Sigmoid colon (tissue), 7 donors: ENCODE measurements at places on chromosomes 3 and 15. TPM values are rescaled to one million over a fixed set of nuclear protein-coding genes. Genes with fewer than 3 reads are reported as not detected.

DNA sequence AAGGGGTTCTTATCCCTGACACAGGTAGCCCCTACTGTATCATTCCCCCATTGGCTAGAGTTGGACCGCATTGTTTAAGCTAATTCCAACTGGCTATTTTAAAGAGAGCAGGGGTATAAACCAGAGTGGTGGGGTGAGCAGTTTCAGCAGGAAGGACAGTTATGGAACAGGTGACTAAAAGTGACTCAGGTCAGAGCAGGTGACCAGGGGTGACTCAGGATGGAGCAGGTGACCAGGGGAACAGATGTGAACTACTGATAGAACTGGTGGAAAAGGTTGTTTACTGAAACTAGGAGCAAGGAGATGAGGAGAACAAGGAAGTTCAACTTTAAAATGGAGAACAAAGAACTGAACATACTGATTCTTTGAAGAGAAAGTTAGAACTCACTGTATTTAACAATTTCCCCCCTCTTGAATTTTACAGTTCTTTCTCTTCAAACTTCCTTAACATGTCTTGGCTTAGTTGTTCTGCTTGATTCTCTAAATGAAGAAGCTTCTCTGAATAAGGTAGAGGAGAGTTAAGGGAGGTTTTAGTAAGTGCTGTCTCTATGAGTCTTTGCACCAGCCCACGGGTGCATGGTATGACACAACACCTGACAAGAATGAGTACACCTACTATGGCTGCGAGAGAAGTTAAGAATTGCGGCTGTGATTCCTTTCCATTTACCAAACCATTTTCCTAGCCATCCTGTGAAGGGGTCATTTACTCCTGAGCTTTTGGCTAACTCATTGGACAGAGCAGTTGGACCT is 83.4 kb upstream of the WNT7A start:
- H3K27me3 ChIP-seq: no peaks in the 10 kb centered on the region
- no peak overlapping the region for H3K4me3 ChIP-seq
- no peaks in the 10 kb centered on the region for H3K36me3 ChIP-seq

DNA sequence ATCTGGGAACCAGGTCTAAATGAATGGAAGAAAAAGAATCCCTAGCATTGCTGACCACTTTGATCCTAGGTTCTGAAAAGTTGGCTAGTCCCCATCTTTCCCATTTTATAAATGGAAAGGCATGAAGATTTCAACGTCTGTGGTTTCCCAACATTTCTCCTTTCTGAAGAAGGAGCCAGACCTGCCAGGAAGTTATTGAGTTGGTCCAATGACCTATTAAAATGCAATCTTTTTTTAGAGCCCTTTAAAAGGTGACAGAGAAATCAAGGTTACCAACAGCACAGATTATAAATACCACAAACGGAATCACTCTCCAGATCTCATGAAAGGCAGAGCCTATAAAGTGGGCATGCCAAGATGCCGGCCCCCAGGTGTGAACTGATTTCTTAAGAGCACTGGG is 505.6 kb upstream of the THBS1 start:
- DNase-seq: no peak
- H3K27ac ChIP-seq: peak overlapping the region; percentile 56
- no peak overlapping the region for H3K4me3 ChIP-seq

DNA sequence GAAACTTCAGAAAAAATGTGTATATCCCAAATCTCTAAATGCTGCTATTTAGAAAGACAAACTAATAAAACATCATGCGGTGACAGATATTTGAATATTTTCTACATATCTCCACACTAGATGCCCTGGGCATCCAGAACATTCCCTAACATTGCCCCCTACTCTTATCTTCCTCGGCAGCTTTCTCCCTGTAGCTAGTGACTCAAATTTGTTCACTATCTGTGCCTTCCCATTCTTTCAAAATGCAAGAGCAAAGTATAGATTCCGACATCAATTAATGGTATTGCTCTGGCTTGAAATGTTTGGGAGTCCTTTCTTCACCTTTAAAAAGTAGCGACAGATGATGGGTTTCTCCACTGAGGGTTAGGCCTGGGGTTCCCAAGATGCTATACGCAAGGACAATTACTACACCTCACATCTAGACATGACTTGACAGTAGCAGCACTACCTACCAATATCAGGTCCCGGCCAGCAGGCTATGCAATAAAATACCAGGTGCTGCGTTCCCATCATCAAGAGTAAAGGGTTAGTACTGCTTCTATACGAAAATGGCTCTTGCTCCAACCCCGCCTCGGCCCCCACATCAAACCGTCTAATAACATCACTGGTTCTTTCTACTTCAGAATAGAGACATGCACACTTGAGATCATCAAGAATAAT is 631 bp downstream of the UBR1 start:
- peak overlapping the region; percentile 87 for H3K27ac ChIP-seq
- no peaks in the 10 kb centered on the region for H3K27me3 ChIP-seq
- DNase-seq: no peak
- peaks cover under 1% of the 10 kb centered on the region for H3K36me3 ChIP-seq
- H3K4me3 ChIP-seq: peak overlapping the region; percentile 73

DNA sequence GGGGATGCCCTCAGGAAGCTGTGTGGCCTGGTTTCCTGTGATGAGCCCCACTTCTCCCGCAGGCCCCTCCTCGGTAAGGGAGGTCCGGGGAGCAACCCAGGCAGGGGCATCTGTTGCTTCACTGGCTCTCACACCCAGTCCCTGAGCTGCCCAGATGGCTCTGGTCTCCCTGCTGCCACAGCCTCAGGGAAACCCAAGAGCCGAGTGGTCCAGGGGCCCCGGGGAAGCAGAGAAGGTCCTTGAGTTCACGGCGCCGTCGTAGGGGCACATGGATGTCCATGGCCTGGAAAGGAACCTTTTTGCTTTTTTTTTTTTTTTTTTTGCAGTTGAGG is 13.3 kb upstream of the LRRC15 start:
- no peak overlapping the region for H3K4me3 ChIP-seq
- H3K27me3 ChIP-seq: no peaks in the 10 kb centered on the region
- no peak overlapping the region for H3K27ac ChIP-seq
- DNase-seq: no peak

GRCh38 chr3:124985349-124985748 is 50.8 kb upstream of the MUC13 start:
- no peak for DNase-seq
- H3K4me3 ChIP-seq: no peak overlapping the region
- peaks cover 4% of the 10 kb centered on the region for H3K36me3 ChIP-seq
- peak overlapping the region; percentile 66 for H3K27ac ChIP-seq
- no peaks in the 10 kb centered on the region for H3K4me1 ChIP-seq

DNA sequence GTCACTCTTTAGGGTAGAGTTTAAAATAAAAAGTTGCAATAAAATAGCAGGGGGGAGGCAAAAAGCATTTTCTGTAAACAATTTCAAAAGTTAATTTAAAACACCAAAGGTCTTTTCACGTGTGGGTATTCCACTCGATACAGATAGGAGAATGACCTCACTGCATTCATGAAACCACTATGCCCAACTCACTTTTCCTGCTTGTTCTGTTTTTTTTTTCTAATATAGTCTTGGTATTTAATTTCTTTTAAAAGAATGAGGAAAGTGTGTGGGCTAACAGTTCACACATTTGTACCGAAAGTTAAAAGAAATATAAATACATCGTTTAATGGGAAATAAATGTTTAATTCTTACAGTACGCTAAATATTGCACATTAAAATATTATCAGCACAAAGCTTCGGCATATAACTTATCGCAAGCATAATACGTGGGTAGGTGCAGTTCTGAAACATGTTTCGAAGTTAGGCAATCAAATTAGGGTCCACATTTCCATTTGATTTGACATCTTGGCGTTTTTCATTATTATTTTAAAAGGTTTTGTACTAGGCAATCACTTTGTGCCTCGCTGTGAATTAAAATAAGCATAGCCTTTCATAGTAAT is 41.4 kb downstream of the VGLL4 start:
- DNase-seq: no peak
- peaks cover 94% of the 10 kb centered on the region for H3K4me1 ChIP-seq
- no peak overlapping the region for H3K4me3 ChIP-seq
- H3K36me3 ChIP-seq: no peaks in the 10 kb centered on the region
- H3K27me3 ChIP-seq: no peaks in the 10 kb centered on the region

DNA sequence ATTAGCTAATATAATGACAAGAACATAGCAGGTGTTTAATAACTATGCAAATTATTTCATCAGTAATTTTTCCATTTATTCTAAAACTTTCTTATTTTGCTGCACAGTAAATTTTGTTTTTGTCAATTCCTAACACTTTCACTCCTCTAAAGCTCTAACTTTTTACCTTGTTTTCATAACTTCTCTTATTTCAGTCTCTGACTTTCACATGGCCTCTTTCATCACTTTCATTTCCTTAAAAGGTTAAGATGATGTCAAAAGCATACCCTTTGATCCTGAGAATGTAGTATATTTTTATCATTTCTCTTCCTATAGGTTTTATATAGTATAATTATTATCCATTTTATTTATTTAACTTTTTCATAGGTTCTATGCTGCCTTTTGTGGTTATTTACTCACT is 1325.8 kb upstream of the ALCAM start:
- no peaks in the 10 kb centered on the region for H3K27me3 ChIP-seq
- no peaks in the 10 kb centered on the region for H3K36me3 ChIP-seq
- no peaks in the 10 kb centered on the region for H3K4me1 ChIP-seq

DNA sequence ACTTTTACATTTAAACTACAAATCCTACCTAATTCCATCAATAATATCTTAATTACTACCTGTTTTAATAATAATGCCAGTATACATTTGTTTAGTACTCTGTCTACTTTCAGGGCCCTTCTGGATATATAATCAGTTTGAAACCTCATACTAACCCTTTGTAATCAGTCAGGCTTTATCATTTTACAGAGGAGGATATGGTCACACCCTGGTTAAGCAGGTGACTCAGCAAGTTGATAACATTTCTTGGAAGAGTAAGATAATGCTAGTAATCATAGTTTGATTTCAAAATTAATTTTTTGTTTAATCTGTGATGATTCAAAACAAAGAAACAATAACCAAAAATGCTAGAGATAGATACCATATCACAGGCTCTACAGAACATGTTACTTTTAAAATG is 208.2 kb upstream of the MANF start:
- H3K27me3 ChIP-seq: no peaks in the 10 kb centered on the region
- no peak overlapping the region for H3K4me3 ChIP-seq
- no peaks in the 10 kb centered on the region for H3K4me1 ChIP-seq
- no peak overlapping the region for H3K27ac ChIP-seq
- no peak for DNase-seq

DNA sequence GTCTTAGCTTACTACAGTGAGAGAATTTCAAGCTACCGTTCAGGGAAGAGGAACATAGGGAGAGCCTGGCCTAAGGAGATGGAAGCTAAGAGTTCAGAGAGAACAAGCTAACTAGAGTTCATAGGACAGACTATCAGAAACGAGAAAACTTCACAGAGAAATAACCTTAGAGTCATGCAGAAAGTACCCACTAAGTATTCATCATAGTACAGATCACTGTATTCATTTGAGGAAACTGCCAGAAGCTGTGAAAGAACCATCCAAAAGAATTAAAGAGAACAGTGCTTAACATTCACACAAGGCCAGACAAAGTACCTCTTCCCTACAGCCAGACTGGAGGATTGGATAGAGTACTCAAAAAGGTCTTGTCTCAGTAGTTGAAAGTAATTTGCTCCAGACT is 15.2 kb upstream of the GBE1 start:
- no peaks in the 10 kb centered on the region for H3K36me3 ChIP-seq
- no peak overlapping the region for H3K4me3 ChIP-seq
- no peaks in the 10 kb centered on the region for H3K27me3 ChIP-seq
- no peak for DNase-seq

Gene AHSG
- polyA plus RNA-seq: 0.04 TPM

Gene LRRK1
- 9.6 TPM for polyA plus RNA-seq

Gene COL6A6
- 0.04 TPM for polyA plus RNA-seq

Gene ATP13A4
- polyA plus RNA-seq: not detected

Gene COL6A5
- not detected for polyA plus RNA-seq

Gene HGD
- 39.0 TPM for polyA plus RNA-seq
